ENCODE measurements at places on chromosomes 2 and 18.

GRCh38 chr2:64881037-64881492 is 108.1 kb upstream of the SLC1A4 start:
- DNase-seq: no peak

DNA sequence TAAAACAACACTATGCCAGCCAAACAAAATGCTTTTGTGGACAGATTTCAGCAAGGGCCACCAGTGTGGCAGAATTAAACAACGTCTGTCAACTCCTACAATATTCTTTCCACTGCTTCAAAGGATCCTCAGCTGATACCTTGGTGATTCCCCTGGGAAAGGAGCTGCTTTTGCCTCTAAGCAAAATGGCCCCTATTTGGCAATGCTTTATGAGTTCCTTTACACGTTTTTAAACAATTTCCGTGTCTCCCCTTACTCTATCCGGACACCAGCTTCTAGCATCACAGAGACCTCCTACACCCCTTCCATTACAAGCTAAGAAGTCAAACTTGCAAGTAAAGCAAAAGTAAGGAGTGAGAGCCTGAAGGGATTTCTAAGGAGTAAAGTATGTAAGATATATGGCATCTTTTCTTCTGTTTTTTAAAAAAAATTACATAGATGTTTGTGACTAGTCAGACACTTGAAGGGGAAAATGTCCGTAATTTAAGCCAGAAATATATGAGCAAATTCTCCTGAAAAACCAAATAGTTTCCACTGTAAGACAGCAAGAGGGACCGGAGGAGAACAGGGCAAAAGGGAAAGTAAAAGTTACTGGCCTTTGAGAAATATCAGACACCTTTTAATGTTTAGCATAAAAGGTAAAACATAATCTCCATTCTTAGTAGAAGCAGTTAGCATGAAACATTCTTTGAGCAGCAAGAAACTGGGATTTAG is 1.9 kb downstream of the SOS1 start:
- no peak for DNase-seq

DNA sequence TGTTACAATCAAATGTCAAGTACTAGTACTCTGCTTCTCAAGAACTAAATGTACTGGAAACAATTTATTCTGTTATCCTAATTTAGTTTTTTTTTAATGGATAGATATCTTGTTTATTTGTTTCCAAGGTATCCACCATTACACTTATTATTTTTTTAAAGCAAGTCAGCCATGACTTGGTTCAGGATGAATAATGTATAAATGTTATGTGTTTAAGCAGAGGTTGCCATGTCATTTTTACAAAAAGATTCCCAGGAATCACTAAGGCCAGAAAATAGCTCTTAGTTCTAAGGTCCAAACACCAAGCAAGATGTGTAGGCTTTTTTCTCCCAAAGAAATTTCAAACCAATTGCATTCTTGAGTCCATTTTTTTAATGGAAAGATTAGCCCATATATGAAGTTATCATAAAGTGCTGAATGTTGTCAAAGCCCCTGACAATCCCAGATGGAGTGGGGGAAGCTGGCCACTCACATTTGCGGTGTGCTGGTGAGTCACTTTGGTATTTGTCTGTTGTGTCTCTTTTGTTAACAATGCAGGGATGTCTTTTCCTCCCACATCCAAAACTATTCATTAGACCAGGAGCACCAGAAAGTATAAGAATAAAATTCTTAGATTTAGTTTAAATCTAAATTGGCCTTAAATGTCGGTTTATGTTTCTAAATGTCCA is 158.9 kb downstream of the COL6A3 start:
- no peak for DNase-seq

DNA sequence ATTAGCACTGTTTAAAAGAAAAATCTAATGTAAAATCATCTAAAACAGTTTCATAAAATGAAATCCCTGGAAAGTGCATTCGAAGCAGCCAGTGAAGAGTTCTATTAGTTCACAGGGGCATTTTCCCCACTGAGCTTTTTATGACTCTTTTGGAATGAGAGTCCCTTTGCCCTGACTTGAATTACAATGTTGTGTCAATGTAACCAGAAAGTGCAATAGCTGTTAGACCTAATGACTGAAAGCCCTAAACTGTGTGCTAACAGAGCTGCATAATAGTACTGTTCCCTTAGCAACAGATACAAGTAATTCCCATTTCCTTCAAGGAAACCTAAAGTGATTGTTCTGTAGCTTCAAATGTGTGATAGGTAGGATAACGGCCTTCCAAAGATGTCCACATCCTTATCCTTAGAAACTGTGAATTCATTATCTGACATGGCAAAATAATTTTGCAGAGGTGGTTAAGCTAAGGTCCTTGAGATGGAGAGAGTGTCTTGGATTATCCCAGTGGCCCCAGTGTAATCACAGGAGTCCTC is 134.4 kb downstream of the L3MBTL4 start:
- DNase-seq: no peak

GRCh38 chr2:25342372-25343186 is 854 bp upstream of the DNMT3A start:
- DNase-seq: peak; percentile 95

DNA sequence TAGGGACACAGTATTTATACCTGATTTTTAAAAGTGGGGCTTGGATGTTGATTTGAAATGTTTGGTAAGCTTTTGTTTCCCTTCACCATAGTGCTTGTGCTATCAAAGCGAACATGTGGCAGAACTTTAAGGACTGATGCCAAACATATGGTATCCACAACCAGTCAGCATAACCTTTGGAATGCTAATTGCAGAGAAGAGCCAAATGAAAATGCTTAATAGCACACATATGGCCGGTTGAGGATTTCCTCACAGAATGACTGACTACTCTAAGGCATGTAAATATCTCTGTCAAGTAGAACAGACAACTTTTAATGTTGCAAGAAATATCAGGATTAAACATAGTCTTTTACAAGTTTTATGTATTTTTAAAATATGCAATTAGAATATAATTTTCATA is 120.9 kb upstream of the COL3A1 start:
- DNase-seq: no peak

- no peak for DNase-seq
These were observed 9.5 kb upstream of the NGEF start for GRCh38 chr2:233022561-233022960.
